ENCODE measurements at places on chromosomes 16 and 17. TPM values are rescaled to one million over a fixed set of nuclear protein-coding genes. Genes with fewer than 3 reads are reported as not detected.

GRCh38 chr17:3750926-3751325 is 27.2 kb downstream of the HASPIN start:
- DNase-seq, result no peak

DNA sequence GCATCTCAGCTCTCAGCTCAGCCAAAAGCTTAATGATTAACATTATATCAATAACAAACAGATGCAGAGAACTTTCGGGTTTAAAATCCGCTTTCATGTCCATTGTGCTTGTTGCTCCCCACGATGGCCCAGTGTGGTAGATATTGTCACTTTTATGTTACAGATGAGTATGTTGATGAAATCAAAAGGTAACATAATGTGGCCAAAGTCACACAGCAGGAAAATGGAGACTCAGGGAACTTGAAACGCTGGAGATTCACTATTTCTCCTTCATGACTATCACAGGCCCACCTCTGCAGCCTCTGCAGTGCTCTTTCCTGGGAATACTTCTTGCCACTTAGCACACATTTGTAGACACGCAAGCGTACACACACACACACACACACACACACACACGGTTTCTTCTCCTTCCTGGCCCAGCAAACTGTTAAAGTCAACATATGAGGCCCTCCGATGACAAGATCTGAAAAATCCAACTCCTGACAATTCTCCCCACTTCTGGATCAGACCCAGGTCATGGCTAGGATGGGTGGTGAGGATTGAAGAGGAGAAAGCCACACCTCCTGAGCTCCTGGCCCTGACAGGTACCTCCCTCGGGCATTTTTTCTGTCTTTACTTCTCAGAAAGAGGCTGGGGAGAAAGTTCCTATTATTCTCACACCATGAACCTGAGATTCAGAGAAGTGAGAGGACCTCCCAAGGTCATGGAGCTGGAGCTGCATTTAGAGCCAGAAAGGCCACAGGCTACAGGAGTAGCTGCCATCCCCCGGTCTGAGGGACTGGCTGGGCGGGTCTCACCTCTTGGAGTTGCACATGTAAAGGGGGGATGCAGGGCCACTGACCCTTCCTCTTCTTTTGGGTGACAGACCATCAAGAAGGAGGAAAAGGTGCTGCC is 9.7 kb downstream of the DRC7 start:
- no peak for DNase-seq

The CIITA gene
- 0.13 TPM for total RNA-seq

DNA sequence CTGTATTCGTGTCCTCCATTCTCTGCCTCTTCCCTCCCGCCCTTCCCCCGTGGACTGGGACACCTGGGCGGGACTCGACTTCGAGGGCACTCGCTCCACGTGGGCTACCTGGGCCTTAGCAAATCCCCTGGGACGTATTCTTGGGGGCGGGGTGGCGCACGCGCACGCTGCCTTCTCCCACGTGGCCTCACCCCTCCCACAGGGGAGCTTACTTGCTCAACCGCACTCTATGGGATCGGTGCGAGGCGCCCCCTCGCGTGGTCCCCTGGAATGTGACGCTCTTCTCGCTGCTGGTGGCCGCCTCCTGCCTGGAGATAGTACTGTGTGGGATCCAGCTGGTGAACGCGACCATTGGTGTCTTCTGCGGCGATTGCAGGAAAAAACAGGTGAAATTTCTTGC is 3.5 kb downstream of the VMO1 start:
- DNase-seq, result no peak

The SLC12A3 gene
- total RNA-seq, result not detected

DNA sequence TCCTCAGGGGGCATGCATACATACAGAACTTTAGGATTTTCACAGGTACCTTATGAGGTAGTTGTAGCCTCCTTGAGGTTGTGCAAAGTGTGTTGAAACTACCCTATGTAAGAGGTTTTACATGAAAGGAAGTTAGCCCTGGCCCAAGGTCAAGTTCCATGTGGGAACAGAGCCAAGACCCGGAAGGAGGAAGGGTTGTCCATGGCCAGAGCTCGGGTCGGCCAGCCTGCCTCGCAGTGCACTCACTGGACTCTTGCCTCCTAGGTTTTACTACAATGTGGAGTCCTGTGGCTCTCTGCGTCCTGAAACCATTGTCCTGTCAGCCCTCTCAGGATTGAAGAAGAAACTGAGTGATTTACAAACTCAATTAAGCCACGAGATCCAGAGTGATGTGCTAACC is 8.2 kb downstream of the POLR2C start:
- no peak for DNase-seq

DNA sequence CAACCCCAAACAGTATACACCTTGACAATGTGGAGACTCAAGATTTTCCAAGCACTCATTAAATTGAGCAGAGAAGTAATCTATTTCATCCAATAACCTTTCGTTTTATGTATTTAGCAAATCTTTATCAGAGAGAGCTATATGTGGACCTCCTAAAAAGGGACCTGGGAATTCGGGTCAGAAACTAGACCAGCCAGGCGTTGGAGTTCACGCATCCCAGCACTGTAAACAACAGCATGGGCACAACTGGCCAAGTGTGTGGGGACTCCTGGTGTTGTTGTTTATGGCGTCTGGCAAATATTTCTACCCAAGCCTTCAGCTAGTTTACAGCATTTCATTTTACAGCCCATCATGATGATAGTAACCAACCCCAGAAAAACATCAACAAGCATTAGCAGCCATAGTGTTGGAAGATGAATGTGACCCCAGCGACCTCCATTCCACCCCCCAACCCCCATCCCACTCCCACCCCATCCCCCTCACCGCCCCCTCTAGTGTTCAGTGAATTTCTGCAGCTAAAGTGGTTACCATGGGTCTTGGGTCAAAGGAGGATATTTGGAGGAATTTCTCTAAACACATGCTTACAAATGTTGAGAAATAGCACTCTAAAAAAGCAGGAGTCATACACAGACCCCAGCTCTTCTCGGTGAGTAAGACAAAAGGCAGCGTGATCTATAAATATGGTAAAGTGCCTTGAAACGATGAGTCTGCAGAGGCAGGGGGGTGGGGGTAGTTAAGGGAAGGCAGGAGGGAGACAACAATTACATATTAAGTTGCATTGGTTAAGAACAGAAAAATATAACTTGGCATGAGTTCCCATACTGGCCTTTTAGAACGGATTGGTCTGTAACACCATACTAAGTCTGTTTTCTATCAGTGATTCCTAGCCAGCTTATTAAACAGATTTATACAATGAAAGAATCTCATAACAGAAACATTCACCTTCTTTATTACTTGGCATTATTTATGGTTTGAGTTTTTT is 91.4 kb upstream of the TBX2 start:
- no peak for DNase-seq

GRCh38 chr16:65600046-65600445 is 478.2 kb upstream of the CDH11 start:
- no peak for DNase-seq
